ENCODE measurements at places on chromosomes 7 and 10.

GRCh38 chr7:15439853-15440252 is 122.0 kb downstream of the AGMO start:
- no peak for DNase-seq

DNA sequence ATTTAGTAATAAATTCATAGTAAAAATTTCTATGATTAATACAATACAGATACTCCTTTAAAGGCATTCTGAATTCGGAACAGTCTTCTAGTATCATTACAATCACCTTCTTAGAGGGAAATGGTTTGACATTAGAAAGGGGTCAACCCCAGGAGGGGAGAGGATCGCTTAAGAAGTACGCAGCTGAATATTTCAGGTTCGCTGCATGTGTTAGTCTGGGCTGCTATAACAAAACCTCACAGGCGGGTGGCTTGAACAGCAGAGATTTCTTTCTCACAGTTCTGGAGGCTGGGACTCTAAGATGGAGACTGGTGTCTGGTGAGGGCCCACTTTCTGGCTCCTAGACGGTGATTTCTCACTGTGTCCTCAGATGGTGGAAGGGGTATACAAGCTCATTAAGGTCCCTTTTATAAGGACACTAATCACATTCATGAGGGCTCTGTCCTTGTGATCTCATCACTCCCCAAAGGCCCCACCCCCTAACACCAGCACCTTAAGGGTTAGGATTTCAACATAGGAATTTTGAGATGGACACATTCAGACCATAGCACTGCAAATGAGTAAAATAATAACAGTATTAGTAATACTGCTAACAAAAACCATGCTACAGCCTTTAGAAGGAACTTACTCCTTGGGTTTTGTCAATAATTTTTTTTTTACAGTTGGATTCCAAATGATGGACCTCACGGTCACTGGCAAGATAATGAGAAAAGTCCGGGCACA is 34.0 kb downstream of the GNA12 start:
- no peak for DNase-seq

DNA sequence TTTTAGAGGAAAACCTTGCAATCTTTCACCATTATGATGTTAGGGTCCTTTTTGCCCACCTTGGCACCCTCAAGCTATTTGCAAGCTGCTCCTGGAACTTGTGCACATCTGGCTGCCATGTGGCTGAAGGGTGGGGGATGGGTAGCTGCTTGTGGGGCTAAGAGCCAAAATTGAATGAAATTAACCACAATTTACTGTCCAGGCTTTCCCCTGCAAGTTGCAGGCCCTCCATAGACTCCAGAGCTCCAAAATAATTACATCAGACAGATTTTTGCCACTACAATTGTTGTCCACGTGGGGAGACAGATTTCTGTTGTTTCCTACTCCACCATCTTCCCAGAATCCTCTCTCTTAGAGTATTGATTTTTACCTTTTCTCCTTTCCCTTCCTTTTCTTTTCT is 19.1 kb downstream of the PI4K2A start:
- no peak for DNase-seq

DNA sequence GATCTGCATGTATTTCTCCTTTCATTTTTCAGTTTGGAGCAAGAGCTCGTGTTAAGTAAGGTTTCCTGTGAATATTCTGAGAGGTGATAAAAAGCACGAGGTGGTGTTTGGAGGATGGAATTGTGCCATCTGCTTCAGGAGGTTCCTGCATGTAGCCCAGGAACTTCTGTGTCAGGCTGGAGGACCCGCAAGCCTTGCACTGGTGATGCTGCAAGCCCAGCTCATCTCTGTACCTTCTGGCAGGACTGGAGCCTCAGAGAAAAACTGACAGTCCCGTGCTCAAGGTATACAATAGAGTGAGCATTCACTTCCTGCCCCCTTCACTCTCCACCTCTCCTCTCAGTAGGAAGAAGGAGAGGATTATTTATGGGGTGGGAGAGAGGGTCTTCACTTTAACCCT is 240.7 kb upstream of the CCDC6 start:
- no peak for DNase-seq

All from NCI-H1105 (cell line).